ENCODE measurements at places on chromosomes 7 and 10.

GRCh38 chr10:77121829-77122228 lies 515.8 kb downstream of the KCNMA1 start:
- no peak for DNase-seq

DNA sequence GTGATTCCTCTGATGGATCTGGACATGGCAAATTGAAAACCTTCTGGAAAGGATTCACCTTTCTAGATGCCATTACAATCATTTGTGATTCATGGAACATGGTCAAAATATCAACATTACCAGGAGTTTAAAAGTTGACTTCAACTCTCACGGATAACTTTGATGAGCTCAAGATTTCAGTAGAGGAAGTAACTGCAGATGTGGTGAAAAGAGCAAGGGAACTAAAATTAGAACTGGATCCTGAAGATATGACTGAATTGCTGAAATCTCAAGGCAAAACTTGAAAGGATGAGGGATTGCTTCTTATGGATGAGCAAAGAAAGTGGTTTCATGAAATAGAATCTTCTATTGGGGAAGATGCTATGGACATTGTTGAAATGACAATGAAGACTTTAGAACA lies 293.6 kb downstream of the ARHGAP12 start:
- no peak for DNase-seq

DNA sequence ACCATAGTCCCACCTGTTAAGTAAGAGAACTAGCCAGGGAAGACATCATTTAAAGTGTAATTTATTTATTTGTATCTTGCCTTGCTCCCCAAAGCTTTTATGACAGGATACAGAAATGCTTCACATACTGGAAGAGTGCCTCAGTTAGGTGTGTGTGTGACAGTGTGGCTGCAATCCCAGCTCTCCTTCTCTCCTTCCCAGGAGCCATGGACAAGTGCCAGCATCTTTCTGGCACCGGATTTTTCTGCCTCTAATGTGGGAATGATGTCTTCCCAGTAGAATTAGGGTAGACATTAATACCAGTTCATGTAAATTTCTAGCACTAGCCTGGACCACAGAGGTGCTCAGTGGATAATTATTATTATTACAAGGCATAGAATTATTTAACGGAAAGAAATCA lies 30.3 kb upstream of the ATXN7L1 start:
- no peak for DNase-seq

DNA sequence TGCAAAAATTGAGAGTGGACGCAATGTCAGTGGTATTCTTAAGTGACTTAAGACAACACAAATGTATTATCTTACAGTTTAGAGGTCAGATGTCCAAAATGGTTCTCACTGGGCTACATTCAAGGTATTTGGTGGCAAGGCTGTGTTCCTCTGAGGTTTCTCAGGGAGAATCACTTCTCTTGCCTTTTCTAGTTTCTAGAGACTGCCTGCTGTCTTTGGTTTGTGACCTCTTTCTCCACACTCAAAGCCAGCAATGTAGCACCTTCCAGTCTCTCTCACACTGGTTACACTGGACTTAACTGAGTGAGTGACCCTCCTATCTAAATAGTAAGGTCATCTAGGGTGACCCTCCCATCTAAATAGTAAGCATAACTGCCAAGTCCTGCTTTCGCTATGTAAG lies 613.2 kb upstream of the COBL start:
- no peak for DNase-seq

DNA sequence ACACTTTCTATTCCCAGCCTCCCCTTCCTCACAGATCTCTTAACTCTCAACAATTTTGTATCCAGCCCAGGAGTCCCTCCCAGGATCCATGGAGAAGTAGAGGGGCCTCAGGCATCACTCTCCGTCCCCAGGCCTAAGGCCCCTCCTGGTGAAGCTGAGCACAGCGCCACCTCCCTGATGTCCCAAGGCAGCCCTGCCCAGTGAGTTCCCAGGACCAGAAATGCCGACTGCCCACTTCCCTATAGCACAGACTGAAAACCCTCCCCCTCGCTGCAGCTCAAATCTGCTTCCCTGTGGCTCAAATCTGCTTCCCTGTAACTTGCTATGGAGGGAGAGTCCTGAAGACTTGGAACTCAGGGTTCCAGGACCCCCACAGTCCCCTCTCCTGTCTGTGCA lies 35.6 kb downstream of the YKT6 start:
- DNase-seq = no peak
